ENCODE measurements at places on chromosomes 12 and 14.

- no peak for DNase-seq
These were observed 251.6 kb downstream of the NUAK1 start for GRCh38 chr12:105887131-105887530.

DNA sequence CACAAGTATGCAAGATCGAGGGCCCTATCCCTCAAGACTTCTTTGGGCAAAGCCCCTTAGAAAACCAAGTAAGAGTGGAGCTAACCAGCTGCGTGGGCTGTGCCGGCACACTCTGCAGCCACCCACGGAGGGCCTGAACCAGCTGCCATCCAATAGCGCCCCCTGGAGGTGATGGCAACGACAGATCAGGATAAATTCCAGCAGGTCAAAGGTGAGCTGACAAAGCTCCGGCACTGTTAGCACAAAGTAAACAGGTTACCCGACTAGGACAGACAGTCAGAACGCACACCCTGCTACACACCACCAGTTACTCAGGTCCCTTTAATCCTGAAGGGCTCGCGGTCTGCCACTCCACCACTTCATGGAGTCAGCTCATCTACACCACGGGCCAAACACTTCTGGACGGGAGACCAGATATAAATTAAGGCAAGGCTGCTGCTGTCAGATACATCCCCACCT is 4.9 kb downstream of the ZBTB39 start:
- DNase-seq = peak; percentile 78

DNA sequence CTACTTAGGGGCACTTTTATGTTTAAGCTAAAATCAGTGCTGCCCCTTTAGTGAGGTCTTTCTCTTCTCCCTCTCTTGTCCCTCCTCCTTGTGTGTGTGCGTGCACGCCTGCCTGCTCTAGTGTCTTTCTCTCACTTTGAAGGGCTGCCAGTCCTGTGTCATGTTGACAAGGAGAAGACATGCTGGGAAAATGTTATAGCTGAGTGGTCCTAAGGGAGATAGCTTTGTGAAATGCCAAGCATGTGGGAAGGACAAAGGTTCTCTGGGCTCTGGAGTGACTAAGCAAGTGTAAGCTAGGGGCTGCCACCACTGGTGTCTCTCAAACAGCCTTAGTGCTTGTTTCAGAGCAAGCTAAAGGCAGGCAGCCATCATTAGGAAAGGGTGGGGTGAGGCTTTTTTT is 108.4 kb downstream of the EMP1 start:
- DNase-seq = no peak

GRCh38 chr12:89733579-89734201 is 25.1 kb upstream of the ATP2B1 start:
- DNase-seq = peak; percentile 66

DNA sequence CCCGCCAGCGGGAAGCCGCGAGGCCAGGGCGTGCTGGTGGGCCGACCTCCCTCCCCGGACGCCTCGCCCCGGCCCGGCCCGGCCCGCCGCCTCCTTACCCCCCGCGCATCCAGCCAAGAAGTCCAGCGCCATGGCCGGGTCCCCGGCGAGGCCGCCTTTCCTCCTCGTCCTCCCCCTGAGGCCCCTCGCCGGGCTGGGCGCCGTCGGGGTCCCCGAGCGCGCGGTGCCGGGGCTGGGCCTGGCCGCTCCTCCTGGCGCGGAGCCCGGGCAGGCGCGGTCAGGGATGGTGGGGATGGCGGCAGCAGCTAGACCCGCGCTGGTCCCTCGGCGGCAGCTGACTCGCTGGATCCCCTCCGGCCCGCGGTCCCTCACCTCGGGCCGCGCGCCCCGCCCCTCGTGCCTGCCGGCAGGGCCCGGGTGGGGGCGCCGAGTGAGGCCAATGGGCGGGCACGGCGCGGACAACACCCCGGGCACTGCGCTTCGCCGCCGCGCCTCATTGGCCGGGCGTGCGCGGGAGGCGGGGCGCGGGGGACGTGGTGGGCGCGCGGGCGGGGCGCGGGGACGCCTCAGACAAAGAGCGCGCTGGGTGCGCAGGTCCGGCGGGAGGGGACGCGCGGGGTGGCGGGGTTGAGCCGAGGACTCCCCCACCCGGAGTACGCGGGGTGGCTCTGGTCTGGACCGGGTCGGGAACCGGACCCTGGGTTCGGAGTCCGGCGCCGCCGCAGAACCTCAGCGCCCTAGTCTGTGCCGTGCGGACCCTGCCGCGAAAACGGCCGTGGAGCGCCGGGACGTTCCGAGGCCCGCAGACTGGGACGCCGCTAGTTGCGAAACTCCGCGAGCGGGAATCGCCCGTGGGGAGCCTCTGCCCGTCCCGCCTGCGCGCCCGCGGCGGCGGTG is at the start of gene SLC25A29:
TSS of gene SLC25A29 (minus strand) at position 344 of the 897 bp plus-strand sequence. CDS start at position 132, 212 bp downstream.
- peak; percentile 85 for DNase-seq

- DNase-seq = no peak
These were observed 6.2 kb downstream of the TTLL5 start for GRCh38 chr14:75667099-75667765.

DNA sequence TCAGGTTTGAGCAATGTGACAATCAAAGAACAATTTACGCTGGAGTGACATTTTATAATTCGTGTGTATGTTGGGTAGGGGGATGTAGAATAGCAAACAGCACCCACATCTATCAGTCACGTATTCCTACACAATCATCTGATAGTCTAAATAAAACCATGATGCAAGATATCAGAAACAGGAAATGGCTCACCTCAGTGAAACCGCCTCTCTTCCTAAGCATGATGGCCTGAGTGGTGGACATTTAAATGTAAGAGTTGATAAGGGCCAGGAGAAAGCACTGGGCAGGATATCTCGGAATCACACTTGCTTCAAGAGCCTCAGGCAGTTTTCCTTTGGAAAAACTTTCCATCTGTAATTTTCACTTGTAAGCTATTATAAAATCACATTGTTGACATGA is 128.2 kb downstream of the GRIP1 start:
- no peak for DNase-seq

GRCh38 chr14:81233615-81234014 is 12.9 kb upstream of the GTF2A1 start:
- DNase-seq = no peak

DNA sequence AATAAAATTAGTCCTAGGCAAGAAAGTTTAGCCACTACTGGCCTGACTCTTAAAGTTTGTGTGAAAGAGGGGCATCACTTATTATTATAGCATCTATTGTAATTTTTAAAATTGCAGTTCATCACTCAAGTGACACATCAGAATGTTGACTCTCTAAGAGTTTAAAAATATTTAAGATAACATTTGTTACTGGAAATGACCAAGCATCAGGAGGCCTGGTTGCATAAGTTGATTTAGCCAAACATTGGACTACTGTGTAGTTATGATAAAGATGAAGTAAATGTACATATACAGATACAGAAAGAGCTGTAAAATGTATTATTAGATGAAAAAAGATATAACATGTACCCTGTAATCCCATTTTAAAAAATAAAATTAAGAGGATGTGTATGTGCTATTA is 47.5 kb downstream of the SCFD1 start:
- DNase-seq = no peak

DNA sequence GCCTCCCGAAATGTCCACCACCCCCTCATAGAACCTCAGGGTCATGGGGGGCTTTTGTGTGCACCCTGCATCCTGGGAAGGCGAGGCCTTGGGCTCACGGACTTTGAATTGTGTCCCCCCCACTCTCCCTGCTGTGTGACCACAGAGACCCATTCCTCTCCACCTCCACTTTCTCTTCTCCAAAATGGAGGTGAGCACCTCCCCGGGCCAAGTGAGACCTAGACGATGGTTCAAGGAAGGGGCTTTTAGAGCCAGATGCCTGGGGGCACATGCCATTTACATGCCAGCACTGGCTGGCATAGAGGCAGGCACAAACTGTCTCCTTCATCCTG is 33.5 kb downstream of the CYP46A1 start:
- DNase-seq = no peak

GRCh38 chr14:31057035-31057434 is 30.9 kb upstream of the STRN3 start:
- DNase-seq = no peak

GRCh38 chr12:54933376-54933775 is 51.2 kb downstream of the TESPA1 start:
- DNase-seq = peak; percentile 87

- no peak for DNase-seq
These were observed 1.4 kb downstream of the PCNX4 start for GRCh38 chr14:60093080-60093479.

- no peak for DNase-seq
These were observed 7.1 kb downstream of the OSBPL8 start for GRCh38 chr12:76552343-76552938.

GRCh38 chr12:122944605-122945592 is 21.4 kb downstream of the ABCB9 start:
- DNase-seq = no peak

Measured in hematopoietic multipotent progenitor cell treated with erythropoietin and hydrocortisone succinate and interleukin-3 and kit ligand, for 8 days (in vitro differentiated cells).